ENCODE measurements at places on chromosomes 5 and 9.
A peak's percentile ranks its signal among the peaks of the same experiment; 100 is the strongest.

GRCh38 chr5:157431544-157432200 is 28.3 kb upstream of the NIPAL4 start:
- peak; percentile 9 for DNase-seq

- no peak for DNase-seq
Observed at GRCh38 chr9:91117474-91117891, 244.2 kb downstream of the AUH start.

- DNase-seq = no peak
Observed at GRCh38 chr5:84385705-84386104, 1.0 kb upstream of the EDIL3 start.

GRCh38 chr5:74865256-74865803 is 857 bp downstream of the FAM169A start:
- DNase-seq = no peak

DNA sequence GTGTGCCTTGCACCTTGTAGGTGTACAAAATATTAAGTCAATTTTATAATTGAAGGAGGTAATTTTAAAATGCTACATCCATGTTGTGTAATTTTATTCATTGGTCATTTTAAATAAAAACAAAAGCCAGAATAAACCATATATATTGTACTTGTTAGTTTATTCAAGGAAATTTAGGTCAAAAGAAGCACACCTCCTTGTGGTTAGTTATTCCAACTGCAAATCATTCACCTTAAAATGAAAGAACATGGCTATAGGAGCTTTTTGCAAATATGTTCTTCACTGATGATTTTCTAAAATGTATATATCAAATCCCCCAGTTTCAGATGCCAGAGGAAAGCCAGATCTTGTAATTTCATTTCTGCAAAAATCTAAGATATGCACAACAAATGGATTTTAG is 5.4 kb upstream of the MOCS2 start:
- DNase-seq = no peak

GRCh38 chr9:134033516-134034214 is 8.4 kb downstream of the BRD3OS start:
- no peak for DNase-seq

DNA sequence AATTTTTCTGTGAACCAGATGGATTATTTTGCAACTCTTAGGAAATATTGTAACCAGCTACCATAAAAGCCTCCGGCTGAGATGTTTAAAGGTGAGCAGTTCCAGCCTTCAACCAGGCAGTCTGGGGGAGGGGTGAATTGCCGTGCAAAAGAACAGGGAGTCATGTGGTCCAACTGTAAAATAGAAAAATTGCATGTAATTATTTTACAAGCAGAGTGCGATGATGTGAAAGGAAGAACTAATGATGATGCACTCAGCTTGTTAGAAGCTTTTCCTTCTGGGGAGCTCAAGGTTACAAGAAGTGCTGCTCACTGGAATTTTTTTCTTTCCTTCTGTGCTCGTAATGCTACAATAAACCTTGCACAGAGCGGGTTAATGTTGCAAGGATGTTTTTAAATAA is 188.7 kb upstream of the ITGA1 start:
- peak; percentile 81 for DNase-seq

DNA sequence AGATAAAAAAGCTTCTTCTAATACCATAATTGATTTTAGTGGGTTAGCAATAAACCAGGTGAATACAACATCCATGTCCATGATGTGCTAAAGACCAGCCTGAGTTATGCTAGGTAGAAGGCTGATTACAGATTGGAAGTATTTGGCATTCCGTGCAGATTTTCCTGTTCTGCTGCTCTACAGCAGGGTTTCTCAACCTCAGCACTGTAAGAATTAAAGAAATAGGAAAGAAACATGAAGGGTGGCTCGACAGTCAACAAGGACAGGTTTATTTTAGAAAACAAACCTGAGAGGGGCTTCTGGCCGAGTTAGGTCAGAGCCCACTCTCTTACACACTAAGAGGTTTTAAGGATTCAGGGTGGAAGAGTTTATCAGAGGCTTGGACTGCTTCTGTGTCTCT is 42.3 kb downstream of the ZFAND5 start:
- DNase-seq = no peak

DNA sequence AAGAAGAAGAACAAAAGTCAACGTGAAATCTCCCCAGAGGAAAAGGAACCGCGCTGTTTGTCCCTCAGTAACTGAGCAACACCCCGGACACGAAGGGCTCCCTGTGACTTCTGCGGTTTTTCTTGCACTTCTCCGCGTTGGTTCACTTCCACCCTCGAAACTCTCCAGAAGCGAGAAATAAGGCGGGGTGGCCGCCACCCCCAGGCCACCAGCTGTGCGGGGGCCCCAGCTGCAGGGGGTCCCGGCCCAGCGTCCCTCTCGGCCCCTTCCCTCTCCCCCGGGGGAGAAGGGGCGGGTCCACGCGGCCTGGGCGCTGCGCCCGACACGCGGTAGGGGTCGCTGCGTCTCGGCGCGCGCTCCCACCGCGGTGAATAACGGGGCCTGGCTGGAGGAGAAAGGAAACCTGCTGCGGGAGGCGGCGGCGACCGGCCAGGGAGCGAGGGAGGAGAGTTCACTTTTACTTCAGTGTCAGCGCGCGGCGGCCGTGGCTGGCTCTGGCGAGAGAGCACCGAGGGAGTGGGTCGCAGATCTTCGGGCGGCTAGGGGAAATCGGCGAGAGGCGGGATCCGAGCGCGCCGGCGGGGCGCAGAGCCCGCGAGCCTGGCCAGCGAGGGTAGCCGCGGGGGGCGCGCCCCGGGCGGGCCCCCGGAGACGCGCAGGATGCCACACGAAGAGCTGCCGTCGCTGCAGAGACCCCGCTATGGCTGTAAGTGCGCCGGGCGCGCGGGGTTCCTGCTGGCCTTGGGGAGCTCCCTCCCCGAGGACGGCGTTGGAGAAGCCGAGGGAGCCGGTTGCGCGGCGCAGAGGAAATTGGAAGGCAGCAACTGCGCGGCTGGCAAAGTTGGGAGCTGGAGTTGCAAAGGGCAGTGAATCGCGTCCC is at the start of gene IQGAP2:
TSS of gene IQGAP2 (plus strand) at position 400 of the 880 bp plus-strand sequence. CDS start at position 661, 261 bp downstream.
- no peak for DNase-seq

DNA sequence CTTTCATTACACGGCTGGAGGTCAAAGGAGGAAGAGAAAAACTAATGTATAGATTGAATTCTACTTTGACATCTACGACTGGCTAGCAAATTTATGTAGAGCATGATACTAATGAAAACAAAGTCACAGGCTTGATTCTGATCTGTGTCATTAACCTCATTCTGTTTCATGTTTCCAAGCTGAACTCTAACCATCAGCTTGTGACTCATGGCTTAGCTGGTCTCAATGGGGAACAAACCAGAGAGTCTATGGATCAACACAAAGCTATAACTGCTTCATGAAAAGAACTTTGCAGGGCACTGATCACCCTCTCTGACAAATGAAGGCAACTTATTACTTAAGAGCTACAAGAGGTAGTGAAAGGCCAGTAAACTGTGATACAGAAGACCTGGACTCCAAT is 23.6 kb upstream of the PDE4D start:
- DNase-seq = no peak

DNA sequence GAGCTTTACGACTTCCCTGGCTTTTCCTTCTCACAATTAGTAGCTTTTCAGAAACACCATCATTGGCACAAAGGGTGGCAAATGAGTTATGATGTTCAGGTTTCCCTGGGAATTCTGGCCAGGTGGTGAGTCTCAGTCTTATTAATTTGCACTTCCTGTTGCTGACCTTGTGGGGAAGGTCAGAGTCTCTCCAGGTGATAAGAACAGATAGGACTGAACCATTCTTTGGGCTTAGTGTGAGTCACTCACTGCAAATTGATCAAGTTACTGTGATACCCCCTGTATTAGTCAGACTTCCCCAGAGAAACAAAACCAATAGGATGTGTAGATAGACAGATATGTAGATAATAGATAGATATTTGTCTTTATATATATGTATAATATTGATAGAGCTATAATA is 53.8 kb upstream of the RANBP3L start:
- DNase-seq = no peak

DNA sequence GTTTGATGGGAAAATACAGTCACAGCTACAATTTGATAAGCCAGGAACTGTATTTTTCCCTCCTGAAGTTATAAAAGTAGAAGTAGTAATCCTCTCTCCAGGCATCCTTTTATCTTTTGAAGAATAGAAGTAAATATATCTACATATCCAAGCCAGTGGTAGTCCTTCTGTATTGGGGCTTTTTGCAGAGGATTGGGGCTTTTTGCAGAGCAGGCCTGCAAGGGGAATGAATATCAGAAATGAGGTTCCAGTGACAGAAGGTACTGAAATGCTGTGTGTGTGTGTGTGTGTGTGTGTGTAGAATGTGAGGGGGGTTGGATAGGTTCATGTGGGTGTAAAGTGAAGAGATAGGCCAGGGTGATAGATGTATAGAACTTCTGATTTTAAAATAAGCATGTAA is 127.4 kb downstream of the COMMD10 start:
- DNase-seq = no peak

GRCh38 chr9:137136881-137137607 is 1.9 kb upstream of the GRIN1 start:
- DNase-seq = no peak

GRCh38 chr5:87877023-87877422 is 391.6 kb downstream of the TMEM161B start:
- no peak for DNase-seq

GRCh38 chr5:135641734-135642487 is 63.1 kb upstream of the CXCL14 start:
- DNase-seq = no peak
